ENCODE measurements at places on chromosomes 1 and 21.

DNA sequence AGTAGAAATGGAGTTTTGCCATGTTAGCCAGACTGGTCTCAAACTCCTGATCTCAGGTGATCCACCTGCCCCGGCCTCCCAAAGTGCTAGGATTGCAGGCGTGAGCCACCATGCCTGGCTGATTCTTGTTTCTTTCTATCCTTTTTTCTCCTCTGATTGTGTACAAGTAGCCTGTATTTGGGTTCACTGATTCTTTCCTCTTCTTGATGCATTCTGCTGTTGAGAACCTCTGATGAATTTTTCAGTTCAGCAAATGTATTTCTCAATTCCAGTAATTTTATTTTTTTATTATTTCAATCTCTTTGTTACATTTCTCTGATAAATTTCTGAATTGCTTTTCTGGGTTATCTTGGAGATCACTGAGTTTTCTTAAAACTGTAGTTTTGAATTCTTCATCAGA lies 58.8 kb downstream of the AXDND1 start:
- no peak for DNase-seq

GRCh38 chr1:229221106-229222019 lies 49.5 kb upstream of the RAB4A start:
- DNase-seq: peak; percentile 66

- no peak for DNase-seq
Measured at GRCh38 chr1:181064011-181064623, 24.4 kb upstream of the IER5 start.

GRCh38 chr1:8879922-8880676 lies 1.6 kb upstream of the ENO1 start:
- DNase-seq: no peak

DNA sequence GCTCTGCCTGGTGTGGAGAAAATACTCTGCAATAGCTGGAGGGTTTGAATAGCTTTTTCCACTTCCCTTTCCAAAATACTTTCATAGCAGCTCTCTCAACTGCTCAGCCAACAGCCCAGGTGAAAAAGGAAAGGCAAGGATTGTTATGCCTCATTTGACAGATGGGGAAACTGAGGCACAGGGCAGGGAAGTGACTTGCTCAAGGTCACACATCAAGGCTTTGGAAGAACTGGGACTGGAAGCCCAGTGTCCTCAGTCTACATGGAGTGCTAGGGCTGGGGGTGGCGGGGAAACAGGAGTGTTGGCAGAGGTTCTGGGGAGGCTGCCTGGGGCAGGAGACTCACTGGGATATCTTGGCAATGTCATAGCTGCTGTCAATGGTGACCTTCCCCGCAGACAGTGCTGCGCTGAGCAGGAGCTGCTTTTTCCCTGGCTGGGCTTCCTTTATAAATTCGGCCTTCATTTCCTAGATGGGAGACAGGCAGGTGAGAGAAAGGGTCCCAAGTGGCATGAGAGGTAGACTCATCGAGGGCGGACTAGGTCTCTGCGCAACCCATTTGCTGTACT lies 4.0 kb downstream of the CHI3L1 start:
- DNase-seq: no peak

DNA sequence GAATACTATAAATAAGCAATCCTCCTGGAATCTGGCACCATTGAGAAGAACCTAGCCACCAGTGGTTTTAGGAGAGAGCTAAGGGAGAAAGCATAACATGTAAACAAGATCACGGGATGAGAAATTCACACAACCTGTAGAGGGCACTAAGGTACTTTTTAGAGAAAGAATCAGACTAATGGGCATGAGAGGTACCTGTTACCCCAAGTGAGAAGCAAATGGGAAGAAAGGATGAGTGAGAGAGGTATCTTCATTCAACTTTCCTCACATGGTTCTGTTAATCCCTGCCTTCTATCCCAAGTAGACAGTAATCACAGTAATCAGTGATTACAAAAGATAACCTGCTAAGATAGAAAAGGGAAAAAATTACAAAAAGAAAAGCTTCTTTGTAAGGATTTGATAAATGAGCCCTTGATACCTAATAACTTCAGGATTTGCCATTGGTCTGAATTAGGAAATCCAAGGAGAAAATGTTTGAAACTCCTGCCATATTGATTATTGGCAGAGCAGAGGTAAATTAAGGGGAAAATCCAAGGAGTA lies 251.1 kb upstream of the ADGRL2 start:
- DNase-seq: peak; percentile 61

- DNase-seq: no peak
Measured at GRCh38 chr1:36626435-36626834, 143.7 kb upstream of the CSF3R start.

DNA sequence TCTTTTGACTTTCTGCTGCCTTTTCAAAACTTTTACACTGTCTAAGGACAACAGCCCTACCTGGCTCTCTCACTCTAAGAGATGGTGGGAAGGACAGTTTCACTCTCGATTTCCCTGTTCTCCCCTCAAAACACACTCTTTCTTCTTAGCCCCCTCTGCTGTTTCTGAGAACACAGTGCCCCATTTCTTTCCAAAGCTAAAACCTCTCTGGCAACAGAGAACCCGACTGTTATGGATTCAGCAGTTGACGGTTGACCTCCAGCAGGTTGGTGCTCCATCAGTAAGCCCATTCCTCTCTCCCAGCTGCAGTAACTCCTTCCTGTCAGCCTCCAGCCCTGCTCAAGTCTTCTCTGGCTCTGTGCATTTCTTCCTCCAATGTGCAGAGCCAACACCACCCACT lies 88.2 kb upstream of the ABCD3 start:
- peak; percentile 17 for DNase-seq

DNA sequence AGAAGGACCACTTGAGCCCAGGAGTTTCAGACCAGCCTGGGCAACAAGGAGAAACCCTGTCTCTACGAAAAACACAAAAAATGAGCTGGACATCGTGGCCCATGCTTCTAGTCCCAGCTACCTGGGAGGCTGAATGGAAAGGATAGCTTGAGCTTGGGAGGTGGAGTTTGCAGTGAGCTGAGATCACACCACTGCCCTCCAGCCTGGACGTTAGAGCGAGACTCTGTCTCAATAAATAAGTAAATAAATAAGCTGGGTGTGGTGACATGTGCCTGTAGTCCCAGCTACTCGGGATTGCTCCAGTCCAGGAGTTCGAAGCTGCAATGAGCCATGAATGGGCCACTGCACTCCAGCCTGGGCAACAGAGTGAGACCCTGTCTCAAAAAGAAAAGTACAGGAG lies 3.6 kb downstream of the AKR1A1 start:
- DNase-seq: no peak

DNA sequence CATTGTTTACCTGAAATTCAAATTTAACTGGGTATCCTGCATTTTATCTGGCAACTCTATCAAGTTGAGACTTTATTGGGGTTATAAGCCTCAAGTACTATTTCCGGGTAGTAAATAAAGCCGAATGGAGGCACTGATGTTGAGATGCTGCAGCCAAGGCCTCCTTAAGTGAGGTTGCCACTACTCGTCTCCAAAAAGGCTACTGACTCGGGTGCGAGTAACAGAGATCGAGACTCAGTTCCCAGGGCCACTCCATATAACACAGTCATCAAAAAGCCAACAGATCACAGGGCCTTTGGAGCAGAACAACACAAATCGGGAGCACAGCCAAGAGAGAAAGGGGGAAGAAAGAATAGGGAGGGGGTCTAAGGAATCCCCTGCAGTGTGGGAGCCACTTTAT lies 524 bp downstream of the COPA start:
- DNase-seq: no peak

- no peak for DNase-seq
Measured at GRCh38 chr1:231187571-231187970, 25.7 kb downstream of the TRIM67 start.

DNA sequence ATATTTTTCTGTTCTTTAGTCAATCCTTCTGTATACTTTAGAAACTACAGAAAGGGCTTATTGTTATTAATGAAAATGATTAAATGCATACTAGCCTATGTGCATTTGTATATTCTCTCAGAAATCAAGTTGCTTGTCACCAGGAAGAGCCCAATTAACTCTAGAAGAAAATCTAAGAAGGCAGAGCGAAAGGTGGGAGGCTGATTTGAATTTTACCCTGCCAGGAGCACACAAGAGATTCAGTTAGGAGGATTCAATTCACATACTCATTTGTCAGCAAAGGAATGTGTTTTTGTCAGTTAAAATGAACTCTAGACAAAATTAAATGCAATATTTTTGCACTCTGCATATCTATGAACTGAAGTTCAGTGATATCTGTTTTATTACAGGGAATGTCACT lies 411.8 kb downstream of the KCNT2 start:
- no peak for DNase-seq

DNA sequence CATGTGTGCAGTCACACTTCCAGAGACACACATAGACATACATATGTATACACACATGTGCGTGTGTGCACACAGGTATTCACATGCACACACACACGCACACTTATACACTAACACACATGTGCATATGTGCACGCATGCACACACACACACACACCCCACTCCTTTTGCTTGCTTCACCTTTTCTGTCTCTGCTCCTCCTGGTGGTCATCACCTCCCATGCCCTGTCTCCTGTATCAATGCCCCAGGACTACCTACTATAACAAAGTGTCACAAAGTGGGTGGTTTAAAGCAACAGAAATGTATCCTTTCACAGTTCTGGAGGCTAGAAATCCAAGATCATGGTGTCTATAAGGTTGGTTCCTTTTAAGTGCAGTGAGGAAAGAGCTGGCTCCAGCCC lies 27.4 kb downstream of the ETS2 start:
- DNase-seq: no peak

- DNase-seq: no peak
Measured at GRCh38 chr1:225771661-225772322, 5.8 kb upstream of the SRP9 start.

- DNase-seq: no peak
Measured at GRCh38 chr1:2049225-2049717, 940 bp upstream of the PRKCZ start.

DNA sequence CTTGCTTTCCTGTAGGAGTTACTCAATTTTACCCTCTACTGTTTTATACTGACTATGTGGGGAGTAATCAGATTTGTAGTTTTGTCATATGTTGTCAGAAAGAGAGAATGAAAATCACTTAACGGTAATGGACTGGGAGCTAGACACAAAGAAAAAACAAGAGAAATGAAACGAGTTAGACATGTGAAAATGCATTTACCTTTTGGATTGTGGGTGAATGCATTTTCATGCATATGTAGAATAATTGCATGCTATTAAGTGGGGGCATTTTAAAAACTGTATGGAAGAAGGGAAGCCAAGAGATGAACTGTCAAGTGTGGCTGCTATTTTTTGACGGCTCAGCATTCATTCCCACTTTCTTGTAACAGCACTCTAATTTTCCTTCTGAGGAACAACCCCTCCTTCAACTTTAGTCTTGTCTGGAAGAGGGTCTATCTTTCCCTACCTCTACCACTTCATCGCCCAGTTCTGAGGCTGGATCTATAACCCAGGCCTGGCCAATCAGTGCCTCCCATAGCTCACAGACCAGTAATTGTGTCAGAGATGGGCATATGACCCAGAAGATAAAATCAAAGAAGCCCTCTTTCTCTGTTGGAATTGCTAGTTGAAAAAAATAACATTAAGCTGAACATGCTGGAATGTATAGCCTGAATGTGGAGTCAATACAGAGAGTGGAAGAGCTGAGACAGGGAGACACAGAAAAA lies 5.2 kb upstream of the ZNF697 start:
- no peak for DNase-seq

GRCh38 chr1:44084998-44085675 lies 33.5 kb upstream of the KLF17 start:
- no peak for DNase-seq

- DNase-seq: no peak
Measured at GRCh38 chr1:222904451-222904850, 89.6 kb downstream of the DISP1 start.

DNA sequence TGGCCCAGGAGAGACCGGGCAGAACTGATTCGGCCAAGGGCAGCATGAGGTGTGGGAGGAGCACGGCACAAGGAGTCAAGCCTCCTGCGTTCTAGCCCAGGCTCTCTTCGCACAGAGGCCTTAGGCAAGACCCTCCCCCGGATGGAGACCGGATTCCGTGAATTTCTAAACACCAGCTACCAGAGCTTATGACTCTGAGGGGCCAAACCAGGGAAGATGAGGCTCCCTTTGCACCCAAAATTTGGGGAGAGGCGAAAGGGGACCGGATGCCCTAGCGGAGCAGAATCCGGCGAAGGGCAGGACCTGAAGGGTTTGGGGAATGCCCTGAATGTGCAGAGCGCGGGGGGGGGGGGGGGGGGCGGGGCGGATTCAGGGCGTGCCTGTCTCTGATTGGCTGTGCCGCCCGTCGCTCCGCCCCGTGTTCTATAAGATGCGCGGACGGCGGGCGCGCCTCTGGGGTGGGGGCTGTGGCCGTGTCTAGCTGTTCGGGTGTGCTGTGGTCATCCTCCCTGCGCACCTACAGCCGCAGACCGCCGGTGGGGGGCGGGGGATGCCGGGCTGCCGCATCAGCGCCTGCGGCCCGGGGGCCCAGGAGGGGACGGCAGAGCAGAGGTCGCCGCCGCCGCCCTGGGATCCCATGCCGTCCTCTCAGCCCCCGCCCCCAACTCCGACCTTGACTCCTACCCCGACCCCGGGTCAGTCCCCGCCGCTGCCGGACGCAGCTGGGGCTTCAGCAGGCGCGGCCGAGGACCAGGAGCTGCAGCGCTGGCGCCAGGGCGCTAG lies at the start of gene TRNP1:
Gene TRNP1 (plus strand): TSS at position 456 of the 783 bp plus-strand sequence. CDS start 95 bp downstream, at position 551.
- peak; percentile 50 for DNase-seq

DNA sequence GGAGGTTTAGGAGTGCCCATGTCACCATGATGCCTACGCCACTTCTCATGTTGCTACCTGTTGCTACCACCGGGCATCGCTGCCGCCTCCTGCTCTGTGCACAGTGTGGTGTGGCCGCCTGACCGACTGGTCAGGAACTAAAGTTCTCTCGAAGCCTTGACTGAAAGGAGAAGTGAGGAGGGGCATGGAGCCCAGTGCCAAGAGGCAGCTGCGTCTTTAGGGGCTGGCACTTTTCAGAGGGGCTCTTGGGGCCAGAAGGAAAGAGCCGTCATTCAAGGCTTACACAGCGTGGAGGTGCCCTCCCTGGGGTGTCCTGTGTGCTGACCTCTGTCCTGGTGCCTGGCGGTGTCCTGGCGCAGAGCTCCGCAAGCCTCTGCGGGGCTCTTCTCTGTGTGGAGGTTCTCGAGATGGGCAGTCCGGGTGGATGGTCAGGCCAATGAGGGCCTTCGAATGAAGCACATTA lies 57.2 kb downstream of the ADARB1 start:
- no peak for DNase-seq

- no peak for DNase-seq
Measured at GRCh38 chr1:92949937-92950817, 11.1 kb downstream of the DIPK1A start.

DNA sequence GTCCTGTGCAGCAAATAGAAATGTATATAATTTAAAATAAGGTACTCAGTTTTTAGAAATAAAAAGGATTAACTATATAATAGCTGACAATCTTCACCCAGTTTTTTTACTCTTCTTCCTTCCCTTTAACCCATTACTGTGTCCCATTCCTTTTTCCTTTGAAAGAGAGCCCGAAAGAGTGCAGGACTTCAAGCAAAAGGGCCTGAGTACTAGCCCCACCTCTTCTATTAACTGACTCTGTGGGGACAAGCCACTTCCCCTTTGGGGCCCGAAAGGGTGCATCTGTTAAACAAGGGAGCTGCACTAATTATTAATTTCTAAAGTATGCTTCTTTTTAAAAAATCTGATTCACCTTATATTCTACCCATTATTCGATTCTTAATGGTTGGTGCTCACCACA lies 3.3 kb downstream of the USP24 start:
- no peak for DNase-seq

Data from NCI-H1694 treated with DMSO at 0.1 percent for 48 hours (cell line).